ENCODE measurements at places on chromosomes 1 and 21.

GRCh38 chr1:243375596-243375995 is 119.8 kb downstream of the SDCCAG8 start:
- no peak for DNase-seq

- DNase-seq: peak; percentile 77
Measured at GRCh38 chr21:30102871-30103270, 63.7 kb downstream of the CLDN17 start.

GRCh38 chr1:14282707-14283106 is 315.8 kb upstream of the KAZN start:
- DNase-seq: peak; percentile 39

GRCh38 chr1:198638441-198638840 is 399 bp upstream of the PTPRC start:
- no peak for DNase-seq

DNA sequence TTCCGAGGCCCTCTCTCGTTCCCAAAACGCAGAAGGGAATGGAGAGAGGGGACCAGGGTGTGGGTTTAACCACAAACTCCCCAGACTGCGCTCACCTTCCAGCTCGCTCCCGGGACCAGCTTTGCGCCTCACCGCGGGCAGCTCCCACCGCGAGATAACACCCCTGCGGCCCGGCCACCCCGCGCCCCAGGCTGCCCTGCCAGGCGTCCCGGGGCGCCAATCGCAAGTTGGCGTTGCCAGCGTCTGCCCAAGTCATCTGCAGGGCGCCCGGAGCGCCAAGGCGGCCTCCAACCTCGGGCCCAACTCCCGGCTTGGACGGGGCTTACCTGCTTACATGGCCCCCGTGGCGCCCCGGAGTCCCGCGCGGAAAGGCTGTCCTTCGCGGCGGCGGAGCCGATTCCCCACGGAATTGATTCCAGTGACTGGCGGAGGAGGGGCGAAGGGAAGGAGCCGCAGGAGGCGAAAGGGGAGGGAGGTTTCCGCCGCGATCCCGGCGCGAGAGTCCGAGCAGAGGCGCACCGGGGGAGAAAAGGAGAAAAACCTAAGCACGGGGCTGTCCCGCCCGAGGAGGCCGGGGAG is 456 bp downstream of the PTPN14 start:
- no peak for DNase-seq

DNA sequence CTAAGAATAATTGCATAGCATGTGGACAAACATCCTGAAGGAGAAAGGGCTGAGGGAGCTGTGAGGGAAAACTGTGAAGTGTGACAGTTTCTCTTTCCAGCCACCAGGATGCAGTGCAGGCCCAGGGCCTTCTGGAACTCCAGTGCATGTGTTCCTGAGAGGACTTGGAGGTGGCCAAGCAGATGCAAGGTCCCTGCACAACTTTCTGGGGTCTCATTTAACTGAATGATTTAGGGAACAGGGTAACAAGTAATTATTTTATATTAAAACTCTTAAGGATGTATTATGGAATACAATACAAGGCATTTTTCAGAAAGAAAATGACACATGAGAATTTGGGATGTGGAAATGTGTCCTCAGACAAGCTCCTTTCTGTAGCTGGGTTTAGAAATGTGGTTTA is 61.2 kb upstream of the MCOLN3 start:
- DNase-seq: peak; percentile 43

Measured in retina (tissue), 1 donor.